ENCODE measurements at places on chromosomes 2 and 18.

DNA sequence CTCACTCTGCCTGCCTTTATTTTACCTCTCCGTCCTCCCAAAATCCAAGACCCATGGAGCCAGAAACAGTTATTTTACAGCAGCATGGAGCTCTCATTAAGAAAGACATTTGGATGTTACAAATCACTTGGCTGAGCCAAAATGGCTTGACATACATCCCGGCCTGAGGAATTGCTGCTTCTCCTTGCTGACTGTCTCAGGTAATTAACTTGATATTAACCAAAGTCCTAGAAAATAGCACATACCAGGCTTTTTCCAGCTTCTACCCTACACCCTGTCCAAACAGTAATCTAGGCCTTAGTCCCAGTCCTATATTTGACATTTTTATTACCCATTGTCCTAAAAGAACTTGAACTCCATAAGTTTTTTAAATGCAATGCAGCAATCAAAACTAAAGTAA is 205.0 kb downstream of the TMX3 start:
- no peak for DNase-seq

DNA sequence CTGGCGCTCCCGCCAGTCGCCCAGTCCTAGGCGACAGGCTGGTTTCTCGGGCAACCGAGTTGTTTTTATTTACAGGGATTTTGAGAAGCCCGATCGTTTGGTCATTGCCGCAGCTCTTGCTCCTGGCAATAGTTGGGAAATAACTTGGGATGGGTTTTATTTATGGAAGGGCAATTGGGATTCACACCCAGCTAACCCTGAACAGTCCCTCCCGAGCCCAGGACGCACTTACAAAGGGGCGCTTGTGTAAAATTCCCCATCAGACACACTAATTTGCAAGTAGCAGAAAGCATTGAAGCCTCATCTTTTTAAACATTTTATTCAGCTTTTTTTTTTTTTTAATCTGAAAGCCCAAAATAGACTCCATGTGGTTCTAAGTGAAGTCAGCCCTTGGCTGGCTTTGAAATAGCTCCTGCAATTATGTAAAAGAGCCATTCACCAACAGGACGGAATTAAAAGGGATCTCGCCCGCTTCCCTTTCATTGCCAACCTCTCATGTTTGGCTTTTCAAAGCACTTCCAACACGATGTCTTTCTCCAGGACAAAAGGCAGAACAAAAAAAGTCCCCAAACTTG is 3.6 kb upstream of the GBX2 start:
- no peak for DNase-seq

DNA sequence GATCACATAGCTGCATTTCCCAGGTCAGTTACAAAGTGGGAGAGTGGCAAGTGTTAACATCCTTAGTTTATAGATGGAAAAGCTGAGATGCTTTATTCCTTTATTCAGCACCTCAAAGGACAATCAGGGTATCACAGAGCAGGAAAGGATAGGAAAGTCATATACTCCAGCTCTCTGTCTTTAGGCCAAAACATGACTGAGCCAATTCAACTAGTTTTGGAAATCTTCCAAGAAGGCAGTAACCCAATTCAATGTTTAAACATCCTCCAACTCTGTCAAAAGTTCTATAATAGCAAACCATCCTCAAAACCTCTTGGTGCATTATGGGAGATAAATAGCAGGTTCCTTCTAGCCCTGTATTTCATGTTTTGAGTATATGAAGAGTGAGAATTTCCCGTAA is 25.2 kb downstream of the CASP8 start:
- no peak for DNase-seq

DNA sequence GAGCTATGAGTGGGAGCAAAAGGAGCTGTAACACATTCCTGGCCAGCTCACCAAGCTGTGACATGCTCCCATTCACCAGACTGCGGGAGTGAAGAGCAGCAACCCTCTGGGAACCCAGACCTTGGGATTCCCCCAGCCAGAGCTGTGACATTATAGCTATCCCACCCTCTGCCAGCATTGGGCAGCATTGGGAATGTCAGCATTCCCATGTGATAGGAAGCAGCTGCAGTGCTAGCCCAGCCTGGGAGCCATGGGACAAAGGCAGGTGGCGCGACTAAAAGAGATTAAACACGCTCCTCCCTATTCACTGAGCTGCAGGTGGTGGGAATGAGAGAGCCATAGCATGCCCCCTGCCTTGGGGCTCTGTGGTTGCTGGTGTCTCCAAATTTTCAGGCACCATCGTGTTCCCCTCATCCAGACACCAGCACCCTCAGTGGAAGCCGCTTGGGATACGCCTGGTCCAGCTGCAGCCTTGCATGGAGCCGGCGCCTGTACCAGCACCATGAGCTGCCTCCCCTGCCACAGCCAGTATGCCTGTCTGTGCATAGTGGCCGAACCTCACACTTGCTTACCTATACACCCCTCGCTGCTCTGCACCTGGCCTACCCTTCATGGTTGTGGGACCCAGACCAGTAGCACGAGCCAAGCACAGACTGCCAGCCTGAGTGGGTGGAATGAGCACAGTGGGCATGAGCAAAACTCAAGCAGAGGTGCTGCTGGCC is 695.6 kb upstream of the GCFC2 start:
- no peak for DNase-seq

- DNase-seq, result no peak
These were observed 127.3 kb upstream of the NYAP2 start for GRCh38 chr2:225272173-225272572.

GRCh38 chr2:60634438-60634837 is 81.0 kb upstream of the BCL11A start:
- DNase-seq, result no peak

GRCh38 chr18:34795070-34795732 is 85.1 kb downstream of the DTNA start:
- DNase-seq, result no peak

DNA sequence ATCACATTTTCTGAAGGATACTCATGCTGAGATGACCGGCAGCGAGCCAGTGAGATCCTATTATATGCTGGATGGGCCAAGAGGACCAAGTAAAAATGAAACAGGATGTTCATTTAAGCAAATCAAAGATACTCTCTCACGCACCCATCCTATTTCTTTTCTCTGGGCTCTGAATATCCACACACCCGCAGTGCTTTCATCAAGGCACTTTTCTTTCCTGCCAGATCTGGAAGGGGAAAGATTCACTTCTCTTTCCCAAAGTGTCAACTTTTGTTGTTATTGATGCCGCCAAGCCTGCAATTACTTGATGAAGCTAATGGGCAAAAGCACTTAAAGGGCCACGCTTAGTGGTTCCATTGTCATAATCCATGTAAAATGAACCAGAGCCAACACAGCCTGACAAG is 191.9 kb upstream of the CHAC2 start:
- DNase-seq, result no peak

DNA sequence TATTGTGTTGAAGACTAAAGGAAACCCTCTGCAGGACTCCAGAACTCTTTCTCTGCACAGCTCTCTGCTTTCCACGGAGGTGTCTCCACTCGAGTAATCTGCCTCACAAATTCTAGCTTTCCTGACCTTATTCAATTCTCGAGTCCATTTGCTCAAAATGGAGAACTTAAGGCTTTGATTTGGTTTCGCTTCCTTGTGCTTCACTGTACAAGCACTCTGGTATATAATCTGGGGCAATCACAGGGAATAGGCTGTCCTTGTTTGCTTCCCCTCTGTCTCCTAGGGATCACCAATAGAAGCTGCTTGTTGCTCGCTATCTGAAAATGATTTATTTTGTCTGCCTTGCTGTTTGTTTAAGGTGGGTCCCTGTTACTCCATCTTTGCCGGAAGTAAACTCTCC is 129.1 kb upstream of the DOCK10 start:
- no peak for DNase-seq

DNA sequence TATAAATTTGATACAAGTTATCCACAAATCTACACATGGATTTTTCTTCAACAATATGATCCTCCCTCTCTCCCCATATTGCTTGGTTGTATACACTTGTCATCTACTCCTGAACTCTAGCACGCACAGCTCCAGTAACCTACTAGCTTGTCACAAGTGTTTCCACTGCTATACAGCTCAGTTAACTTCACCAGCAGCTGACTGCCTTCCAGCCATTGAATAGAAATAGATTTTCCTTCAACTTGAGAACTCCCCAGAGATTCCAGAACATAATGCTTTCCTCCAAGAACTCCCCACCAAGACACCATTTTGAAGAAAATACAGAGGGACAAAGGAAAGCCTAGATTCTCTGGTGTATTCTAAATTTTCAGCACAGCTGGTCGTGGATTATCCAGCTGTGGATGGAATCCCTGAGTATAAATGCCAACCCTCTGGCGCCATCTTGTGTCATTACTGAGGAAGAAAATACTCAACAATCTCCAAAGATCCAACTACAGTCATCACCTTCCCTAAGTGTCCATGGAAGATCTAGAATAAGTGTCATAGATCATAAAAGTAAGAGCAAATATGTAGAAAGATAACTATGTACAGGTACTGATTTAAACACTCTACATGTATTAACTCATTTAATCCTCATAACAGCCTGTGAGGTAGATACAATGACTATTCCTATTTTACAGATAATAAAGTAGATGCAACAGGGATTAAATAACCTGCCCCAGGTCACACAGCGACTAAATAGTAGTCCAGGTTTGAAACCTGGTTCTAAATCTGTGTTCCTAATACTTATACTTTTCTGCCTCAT is 156.7 kb downstream of the ARHGAP28 start:
- no peak for DNase-seq

DNA sequence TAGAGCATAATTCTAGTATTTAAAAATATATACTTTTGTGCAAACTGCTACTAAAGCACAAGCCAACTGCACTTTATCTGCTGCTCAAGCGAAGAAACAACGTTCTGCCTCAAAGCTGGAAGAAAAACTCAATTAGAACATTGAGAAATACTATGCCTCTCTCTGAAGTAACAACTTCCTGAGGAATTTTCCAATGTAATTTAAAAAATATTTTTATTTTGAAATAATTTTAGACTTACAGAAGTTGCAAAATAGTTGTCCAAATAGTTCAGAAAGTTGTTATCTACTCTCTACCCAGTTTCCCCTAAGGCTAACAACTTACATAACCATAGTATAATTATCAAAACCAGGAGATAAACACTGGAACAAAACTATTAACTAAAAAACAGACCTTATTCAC is 12.3 kb upstream of the POLI start:
- DNase-seq, result no peak

DNA sequence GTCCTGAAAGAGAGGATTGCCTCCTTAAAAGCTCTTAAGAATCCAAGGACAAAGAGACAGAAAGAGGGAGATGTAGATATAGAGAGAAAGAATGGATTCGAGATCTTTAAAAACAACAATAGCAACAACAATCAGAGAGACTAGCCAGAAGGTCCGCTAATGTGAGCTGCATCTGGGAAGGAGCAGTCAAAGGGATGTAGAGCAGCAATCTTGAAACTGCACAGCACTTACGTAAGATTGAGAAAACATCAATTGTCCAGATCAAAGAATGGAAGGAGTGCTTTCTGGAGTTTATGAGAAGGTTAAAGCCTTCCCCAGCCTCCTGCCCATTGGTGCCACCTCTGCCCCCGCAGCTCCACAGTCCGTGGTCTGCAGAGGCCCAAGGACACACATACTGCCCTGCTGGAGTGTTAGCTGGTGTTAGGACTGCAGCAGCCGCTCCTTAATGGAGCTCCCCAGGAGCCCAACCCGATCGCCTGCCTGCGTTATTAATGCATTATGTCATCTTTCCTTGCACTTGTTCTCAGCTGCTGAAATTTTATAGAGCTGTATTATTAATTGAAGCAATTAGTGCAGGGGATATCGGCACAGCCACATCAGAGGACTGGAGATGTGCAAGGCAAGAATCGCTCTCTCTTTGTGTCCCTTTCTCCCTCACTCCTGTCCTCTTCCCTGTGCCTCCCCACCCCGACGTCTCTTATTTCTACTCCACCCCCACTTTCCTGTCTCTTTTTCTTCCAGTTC is 94.2 kb upstream of the STPG4 start:
- no peak for DNase-seq

- no peak for DNase-seq
These were observed 18.1 kb upstream of the TMEM237 start for GRCh38 chr2:201661366-201661765.

DNA sequence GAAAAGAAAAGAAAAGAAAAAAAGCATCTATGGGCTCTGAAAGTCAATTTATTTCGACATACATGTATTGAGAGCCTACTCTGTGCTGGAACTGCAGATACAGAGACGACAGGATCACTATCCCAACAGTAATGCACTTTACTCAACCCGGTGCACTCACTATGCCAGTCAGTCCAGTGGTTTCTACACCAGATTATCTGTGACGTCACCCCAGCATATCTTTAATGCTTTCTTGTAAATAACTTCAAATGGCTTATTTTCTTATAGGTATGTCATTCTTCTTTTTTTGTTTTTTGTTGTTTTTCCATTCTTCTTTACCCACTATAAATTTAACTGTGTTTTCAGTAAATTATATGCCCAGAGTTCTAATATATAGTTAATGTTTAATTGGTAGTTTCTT is 800.0 kb upstream of the FANCL start:
- no peak for DNase-seq

GRCh38 chr18:48734460-48734859 is 195.6 kb downstream of the CTIF start:
- DNase-seq, result no peak

- no peak for DNase-seq
These were observed 98.0 kb downstream of the CCDC138 start for GRCh38 chr2:108884619-108885018.

DNA sequence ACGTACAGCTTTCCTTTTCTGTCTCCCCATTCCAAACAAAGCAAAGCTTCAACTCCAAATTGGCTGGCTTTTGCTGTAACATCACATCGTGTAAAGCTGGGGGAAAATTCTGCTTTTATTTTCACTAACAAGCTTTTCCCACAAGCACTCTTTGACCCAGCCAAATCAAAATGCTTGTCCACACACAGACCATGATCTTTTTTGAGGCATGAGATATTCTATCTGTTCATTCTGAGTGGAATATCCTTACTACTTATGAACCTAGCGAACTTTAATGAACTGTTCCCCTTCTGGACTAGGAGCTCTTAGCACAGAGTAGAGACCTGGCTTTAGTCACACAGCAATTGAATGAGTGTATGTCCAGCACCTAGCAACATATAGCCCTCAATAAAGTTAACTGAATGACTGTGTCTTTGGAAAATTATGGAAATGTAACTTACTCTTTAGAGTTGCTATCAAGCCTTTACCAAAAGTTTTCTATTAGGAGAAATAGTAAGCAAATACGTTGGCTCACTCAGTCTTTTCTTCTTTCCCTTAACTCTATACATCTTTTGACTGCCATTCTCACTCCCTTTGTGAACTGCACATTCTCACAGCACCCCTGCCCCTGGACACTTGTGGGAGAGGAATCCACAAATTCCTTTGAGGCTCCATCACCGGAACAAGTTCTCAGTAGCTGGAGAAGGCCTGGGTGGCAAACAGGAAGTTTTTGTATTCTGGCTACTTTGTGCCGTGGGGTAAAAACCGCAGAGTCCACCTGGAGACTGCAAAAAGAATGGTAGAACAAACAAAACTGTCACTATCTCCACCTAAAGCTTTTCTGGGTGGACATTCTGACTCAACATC is 1.3 kb upstream of the UBE2E3 start:
- DNase-seq, result no peak

- no peak for DNase-seq
These were observed 142.7 kb downstream of the KLHL14 start for GRCh38 chr18:32629981-32630700.

- DNase-seq, result no peak
These were observed 110.3 kb downstream of the KCNF1 start for GRCh38 chr2:11022064-11022463.
